ENCODE measurements at places on chromosomes 2 and 18.

GRCh38 chr2:142586693-142587580 is 290.5 kb upstream of the KYNU start:
- DNase-seq = no peak

GRCh38 chr2:1493431-1494126 is 80.3 kb downstream of the TPO start:
- no peak for DNase-seq

GRCh38 chr2:19169134-19169768 is 189.2 kb downstream of the OSR1 start:
- DNase-seq = no peak

DNA sequence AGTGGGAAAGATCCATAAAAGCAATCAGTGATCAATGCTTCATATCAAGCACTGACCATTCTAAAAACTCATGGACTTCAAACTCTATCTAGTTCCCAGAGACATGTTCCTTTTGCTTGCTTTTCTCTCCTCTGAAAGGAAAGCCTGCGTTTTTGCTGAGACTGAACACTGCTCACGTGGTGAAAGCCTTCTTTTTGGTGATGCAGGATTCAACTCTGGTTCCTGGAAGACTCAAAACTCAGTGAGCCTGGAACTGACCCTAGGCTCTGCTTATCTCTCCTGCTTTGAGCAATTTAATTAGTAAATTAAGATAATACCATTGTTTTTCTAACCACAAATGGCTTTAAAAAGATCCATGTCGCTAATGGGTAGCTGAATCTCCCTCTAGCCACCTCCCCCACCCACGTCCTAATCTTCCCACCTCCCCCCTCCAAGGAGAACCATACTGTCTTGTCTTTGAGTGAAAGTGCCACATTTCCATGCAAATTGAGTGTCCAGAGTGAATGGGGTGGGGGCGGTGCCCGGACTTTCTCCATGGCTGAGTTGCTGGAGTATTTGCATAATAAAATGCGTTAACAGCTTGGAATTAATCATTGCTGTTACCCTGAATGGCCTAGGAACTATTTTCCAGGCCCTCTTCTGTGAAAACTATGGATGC is 130.5 kb downstream of the BCL11A start:
- no peak for DNase-seq

GRCh38 chr2:25333981-25334380 is 7.7 kb downstream of the DNMT3A start:
- no peak for DNase-seq

GRCh38 chr2:16899958-16900357 is 234.3 kb upstream of the CYRIA start:
- DNase-seq = no peak

DNA sequence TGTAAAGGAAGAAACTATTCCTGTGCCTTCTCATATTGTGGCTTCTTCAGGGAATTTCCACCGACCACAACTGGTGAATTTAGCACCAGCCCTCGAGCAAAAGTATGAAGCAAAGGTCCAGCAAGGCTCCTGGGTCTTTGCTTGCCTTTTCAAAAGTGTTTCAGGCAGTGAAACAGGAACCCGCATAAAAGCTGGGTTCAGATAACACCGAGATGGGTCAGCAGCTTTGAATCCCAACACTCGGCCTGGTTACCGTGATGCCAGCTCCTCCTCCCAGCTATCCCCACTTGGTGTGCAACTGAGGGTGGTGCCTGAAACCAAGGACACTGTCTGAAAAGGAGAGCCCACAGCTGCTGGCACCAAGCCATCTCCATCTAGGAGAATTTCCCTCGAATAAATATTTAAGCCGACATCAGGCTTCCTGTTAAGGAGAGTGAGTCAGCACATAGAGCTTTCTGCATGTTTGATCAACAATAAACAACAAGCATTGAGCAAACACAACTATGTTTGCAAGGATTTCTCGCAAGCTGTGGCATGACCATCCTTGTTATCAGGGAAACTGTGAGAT is 69.5 kb downstream of the ANTXR1 start:
- DNase-seq = no peak

- no peak for DNase-seq
These were observed 235.6 kb downstream of the ICOS start for GRCh38 chr2:204172145-204172600.

GRCh38 chr18:48921305-48922225 is 29.2 kb downstream of the SMAD7 start:
- DNase-seq = no peak

DNA sequence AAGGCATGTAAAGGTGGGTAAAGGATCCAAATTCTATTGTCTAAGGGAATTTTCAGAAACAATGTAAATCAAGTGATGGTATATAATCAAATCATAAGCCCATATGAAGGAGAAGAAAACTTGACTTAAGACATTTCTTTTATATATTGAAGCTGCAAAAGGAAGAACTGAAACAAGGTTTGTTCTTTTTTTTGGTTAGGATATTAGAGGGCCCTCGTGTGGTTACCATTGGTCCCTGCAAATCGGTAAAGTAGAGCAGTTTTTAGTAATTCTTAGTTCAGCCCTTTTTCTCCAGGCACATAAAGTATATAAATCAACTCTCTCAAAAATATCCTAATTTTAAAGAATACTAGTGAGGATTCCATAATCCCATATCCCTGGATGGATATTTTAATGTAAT is 105.6 kb upstream of the STK17B start:
- DNase-seq = no peak

DNA sequence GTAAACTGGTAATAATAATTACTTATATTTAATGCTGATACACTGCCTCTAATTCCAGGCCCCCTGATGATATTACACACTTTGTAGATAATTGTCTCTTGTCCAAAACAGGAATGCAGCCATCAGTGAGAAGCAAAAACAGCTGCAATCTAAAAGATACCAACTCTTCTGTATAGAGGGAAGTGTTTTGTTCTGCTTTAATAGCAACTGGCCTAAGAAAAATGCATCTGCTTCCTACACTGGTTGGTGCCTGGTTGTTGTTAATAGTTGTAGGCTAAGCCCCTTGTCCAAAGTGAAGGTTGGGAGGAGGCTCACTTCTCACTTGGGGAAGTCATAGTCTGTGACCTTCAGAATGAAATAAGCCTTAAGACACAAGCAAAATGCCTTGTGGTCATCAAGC is 332.0 kb downstream of the ZNF521 start:
- no peak for DNase-seq

GRCh38 chr2:194819367-194819766 is 837.7 kb upstream of the SLC39A10 start:
- no peak for DNase-seq

GRCh38 chr18:68418881-68419280 is 296.0 kb downstream of the TMX3 start:
- no peak for DNase-seq

DNA sequence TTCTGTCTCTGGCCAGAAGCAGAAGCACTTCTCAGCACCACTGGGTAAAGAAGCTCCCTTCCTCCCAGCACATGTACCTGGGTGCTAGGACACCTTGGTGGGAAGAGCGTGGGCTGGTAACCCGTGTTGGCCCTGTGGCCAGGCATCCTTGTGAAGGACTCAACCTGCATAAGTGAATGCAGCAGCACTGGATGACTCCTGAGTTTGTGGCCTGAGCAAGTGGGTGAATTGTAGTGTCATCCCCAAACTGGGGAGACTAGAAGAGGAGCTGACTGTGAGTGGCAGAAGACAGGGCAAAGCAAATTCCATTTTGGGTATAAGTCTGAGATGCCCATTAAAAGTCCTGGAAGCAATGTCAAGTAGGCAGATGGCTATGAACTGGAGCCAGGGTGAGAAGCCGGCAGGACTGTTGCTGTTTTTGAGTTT is 63.4 kb downstream of the STAT1 start:
- DNase-seq = no peak

- DNase-seq = no peak
These were observed 209.5 kb downstream of the UBE2E3 start for GRCh38 chr2:181189951-181190350.

DNA sequence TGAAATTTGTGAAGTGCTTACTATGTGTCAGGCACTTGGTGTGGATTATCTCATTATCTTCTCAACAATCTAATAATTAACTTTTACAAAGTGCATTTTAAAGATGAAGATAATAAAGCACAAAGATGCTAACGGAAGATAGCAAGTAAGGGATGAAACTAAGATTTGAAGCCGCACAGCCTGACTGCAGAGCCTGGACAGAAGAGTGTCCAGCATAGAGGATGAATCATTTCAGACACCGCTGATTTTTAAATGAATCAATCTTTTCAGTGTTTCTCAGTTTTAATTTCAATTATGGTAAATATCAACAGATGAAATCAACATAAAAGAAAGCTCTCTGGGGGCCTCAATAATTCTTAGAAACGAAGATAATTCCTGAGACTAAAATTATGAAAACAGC is 24.5 kb upstream of the STAM2 start:
- no peak for DNase-seq

- DNase-seq = no peak
These were observed 75.0 kb downstream of the CERS6 start for GRCh38 chr2:168530982-168531622.

- peak; percentile 41 for DNase-seq
These were observed 66.6 kb downstream of the SPTBN1 start for GRCh38 chr2:54522624-54523281.

GRCh38 chr2:175742367-175742766 is 259.7 kb downstream of the LNPK start:
- no peak for DNase-seq

- DNase-seq = no peak
These were observed 292.0 kb downstream of the ASXL3 start for GRCh38 chr18:33870059-33870458.

DNA sequence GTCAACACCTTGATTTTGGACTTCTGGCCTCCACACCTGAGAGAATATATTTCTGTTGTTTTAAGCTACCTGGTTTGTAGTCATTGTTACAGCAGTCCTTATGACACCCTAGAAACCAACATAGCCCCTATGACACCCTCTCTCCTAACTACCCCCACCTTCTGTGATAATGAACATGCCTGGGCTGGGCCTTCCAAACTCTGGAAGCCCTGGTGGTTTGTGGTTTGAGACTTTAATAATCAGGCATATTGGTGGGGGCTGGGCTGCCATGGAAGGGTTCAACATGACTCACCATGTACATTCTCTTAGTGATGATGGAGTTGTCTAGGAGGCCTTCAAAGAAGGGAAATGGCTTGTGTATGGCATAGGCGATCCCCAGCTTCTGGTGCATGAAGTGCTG is 3.3 kb downstream of the SP110 start:
- no peak for DNase-seq

DNA sequence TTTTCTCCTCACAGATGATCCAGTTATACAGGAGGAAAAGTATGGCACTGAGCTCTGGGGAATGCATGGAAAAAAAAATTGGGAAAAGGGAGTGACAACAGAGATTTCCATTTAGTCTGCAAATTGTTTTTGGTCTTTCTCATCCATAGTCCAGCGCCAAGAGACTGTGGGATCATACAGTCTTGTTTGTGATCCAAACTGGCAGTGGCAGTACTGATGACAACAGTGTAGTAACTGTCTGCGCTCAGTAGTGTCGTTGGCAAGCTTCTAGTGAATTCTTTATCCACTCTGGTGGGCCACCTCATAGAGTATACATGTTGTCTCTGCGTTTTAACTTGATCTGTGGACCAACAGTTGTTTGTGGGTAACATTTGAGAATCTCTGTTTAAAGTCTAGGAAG is 37.9 kb downstream of the GALNT1 start:
- DNase-seq = no peak

DNA sequence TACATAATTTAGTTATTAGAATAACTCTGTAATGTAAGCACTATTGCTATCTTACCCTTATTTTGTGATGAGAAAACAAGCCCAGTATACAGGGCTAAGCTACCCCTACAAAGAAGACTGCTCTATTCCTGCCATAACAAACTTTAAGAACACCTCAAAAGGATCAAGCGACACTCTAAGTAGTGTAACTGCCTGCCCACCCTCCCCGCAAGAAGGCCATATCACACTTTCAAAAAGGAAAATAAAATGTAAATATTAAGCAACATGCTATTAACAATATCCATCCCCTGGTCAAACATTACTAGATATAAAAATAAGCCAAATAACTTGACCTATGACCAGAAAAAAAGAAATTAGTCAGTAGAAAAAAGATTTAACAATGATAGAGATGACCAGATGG is 741.7 kb upstream of the CNTNAP5 start:
- DNase-seq = no peak

- DNase-seq = no peak
These were observed 1.4 kb downstream of the DES start for GRCh38 chr2:219419331-219420197.

DNA sequence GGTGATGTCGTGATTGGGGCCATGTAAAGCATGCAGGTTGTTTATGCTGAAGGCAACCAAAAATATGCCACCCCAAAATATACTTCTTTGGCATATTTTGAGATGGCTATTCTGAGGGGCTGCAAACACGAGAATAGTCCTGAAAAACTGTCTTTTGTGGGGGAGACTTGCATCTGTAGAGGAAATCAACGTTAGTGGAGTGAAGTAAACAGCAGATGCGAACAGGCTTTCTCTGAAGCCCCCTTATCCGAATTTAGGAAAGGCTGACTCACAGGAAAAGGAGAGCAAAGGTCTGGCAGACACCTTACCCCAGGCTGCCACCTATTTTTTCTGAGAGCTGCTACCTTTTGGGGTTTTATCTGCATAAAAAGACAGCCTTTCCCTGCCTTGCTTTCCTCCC is 44.6 kb upstream of the MSH6 start:
- DNase-seq = no peak

- no peak for DNase-seq
These were observed 27.2 kb downstream of the CCDC195 start for GRCh38 chr2:224688997-224689396.

DNA sequence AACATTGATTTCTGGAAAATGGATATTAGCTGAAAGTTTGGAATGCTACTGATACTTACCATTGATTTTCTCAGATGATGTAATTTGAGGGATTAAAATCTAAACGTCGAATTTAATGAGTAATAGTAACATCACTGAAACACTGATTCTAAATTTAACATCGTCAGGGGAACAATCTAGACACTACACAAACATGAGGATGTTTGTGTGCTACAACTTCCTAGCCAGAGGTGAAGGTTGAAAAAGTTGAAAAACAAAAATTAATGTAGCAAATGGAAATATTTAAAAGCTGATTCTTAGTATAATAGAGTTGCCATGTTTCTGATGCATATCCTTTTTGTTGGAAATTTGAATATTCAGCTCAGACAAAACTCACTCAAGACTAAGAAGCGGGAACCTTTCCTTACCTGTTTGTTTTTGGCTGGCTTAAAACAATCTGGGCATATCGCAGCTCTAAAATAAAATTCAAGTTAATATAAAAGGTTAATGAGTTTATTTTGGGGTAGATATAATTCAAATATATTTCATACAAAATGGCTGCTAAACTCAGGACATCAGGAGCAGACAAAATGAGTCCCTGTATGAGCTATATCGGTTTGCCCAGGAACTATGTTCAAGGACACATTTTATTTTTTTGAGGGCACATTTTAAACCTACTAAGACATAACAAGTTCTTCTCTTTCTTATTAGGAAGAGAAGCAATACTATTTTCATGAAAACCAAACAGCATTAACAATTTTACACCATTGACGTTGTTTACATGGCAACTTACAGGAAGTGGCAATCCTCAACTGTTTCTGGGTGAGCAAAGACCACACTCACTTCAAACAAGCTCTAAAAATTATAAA is 52.6 kb upstream of the PEX13 start:
- no peak for DNase-seq

- no peak for DNase-seq
These were observed 58.8 kb upstream of the NOL4 start for GRCh38 chr18:34283506-34283905.

- no peak for DNase-seq
These were observed 572.9 kb upstream of the SLC8A1 start for GRCh38 chr2:41024816-41025215.

- no peak for DNase-seq
These were observed 110.5 kb upstream of the NYAP2 start for GRCh38 chr2:225288986-225289385.

- no peak for DNase-seq
These were observed 5.0 kb upstream of the MEIS1 start for GRCh38 chr2:66429693-66430504.
